ENCODE measurements at places on chromosomes 11 and 22. TPM values are rescaled to one million over a fixed set of nuclear protein-coding genes. Genes with fewer than 3 reads are reported as not detected.

The DNAJB13 gene
- 0.31 TPM for total RNA-seq

The SLC29A2 gene
- 8.3 TPM for total RNA-seq

The OR2AG1 gene
- total RNA-seq: not detected

DNA sequence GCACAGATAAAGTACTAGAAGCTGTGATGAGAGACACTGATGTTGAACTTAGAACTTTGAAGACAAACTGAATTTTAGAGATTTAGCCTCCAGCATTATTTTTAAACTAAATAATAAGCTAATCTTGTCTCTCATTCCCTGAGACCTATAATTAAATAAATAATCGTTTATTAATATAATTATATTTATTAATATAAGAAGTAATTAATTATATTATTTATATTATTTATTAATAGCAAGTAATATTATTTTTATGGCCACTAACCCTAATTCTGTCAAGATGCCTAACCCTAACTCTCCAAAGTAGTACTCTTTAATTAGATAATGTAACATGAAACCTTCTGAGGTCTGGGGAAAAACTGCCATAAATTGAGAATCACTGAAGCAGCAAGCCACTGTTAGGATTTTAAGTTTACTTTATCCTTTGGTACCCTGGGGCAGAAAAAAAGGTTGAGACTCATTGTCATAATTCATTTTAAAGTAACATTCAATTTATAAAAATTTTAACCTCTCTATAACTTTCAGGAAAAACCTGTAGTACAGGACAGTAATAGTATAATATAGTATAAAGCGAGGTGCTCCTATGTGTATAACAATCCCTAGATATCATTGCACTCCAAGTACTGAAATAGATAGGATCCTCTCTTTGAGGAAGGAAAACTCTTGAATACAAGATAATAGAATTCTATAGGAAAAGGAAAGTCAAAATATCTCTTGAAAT lies 85.4 kb downstream of the TTC28 start:
- no peak overlapping the region for H3K4me3 ChIP-seq
- no peak for DNase-seq
- no peaks in the 10 kb centered on the region for H3K4me1 ChIP-seq
- H3K27ac ChIP-seq: no peak overlapping the region
- H3K27me3 ChIP-seq: peaks cover 18% of the 10 kb centered on the region
- H3K36me3 ChIP-seq: no peaks in the 10 kb centered on the region

GRCh38 chr11:68821670-68822069 lies 20.0 kb downstream of the CPT1A start:
- peaks cover 2% of the 10 kb centered on the region for H3K36me3 ChIP-seq
- no peak for DNase-seq
- H3K27ac ChIP-seq: no peak overlapping the region
- H3K27me3 ChIP-seq: no peaks in the 10 kb centered on the region
- peaks cover 28% of the 10 kb centered on the region for H3K4me1 ChIP-seq
- H3K4me3 ChIP-seq: no peak overlapping the region

DNA sequence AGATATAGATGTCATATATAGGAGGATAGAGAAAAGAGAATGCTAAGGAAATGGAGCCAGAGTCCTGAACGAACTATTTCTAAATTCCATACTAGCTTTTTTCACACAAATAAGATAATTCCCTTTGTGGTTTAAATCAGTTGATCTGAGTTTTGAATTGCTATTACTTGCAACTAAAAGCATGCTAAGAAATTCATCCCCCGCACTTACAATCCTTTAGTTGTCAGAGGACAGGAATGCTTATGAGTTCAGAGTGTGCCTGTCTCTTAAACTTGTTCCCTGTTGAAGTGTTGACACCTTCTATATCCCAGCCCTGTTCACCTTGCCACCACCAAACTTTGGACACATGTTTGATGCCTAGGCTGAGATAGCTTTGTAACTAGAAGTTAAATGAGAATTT lies 406.2 kb downstream of the METTL15 start:
- no peak for DNase-seq
- H3K27ac ChIP-seq: no peak overlapping the region
- H3K4me1 ChIP-seq: no peaks in the 10 kb centered on the region
- H3K27me3 ChIP-seq: no peaks in the 10 kb centered on the region

GRCh38 chr11:26621132-26621531 lies 49.1 kb upstream of the MUC15 start:
- no peak overlapping the region for H3K27ac ChIP-seq
- no peaks in the 10 kb centered on the region for H3K36me3 ChIP-seq
- H3K4me1 ChIP-seq: no peaks in the 10 kb centered on the region
- DNase-seq: no peak
- no peaks in the 10 kb centered on the region for H3K27me3 ChIP-seq

- no peak overlapping the region for H3K4me3 ChIP-seq
- H3K27ac ChIP-seq: no peak overlapping the region
- DNase-seq: no peak
- H3K27me3 ChIP-seq: peaks cover 6% of the 10 kb centered on the region
These were observed 11.9 kb downstream of the SYT7 start for GRCh38 chr11:61569018-61569417.

GRCh38 chr22:27416511-27417420 lies 384.8 kb downstream of the MN1 start:
- no peaks in the 10 kb centered on the region for H3K4me1 ChIP-seq
- H3K27me3 ChIP-seq: peaks cover 17% of the 10 kb centered on the region
- DNase-seq: no peak
- H3K36me3 ChIP-seq: no peaks in the 10 kb centered on the region
- H3K27ac ChIP-seq: no peak overlapping the region
- H3K4me3 ChIP-seq: no peak overlapping the region

Measured in activated CD4-positive, alpha-beta T cell treated with anti-CD3 and anti-CD28 coated beads, Interleukin-2, amount 10 ng/mL, durations not matched to agents 7 days and 5 days (primary cell).